ENCODE measurements at places on chromosomes 4 and X.

- no peak for DNase-seq
Measured at GRCh38 chrX:68751372-68751771, 77.4 kb upstream of the EFNB1 start.

DNA sequence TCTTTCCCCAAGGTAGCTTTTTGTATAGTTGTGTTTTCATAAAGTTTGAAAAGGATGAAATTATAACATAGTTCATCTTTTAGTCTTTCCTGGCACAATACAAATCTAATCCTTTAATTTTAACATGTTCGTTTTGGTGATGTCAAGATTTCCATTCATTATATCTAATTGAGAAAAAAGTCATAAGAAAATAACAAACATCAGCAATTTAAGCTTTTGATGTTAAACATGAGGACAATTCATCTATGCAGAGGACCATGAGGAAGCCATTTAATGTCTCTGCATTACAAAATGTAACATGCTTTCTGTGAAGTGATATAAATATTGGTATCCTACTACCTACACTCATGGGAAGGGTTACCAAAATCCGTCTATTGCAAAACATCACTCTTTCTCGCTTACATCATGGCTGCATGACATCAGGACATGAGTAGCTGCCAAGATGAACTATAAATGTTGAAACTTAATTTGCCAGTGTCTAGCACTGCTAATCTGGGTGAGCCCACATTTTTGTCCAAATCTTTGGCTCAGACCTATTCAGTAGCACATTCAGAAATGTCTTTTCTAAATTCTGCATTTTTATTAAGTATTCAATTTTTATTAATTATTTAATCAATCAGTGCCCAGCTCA, 9.5 kb downstream of the EPGN start:
- DNase-seq = no peak

DNA sequence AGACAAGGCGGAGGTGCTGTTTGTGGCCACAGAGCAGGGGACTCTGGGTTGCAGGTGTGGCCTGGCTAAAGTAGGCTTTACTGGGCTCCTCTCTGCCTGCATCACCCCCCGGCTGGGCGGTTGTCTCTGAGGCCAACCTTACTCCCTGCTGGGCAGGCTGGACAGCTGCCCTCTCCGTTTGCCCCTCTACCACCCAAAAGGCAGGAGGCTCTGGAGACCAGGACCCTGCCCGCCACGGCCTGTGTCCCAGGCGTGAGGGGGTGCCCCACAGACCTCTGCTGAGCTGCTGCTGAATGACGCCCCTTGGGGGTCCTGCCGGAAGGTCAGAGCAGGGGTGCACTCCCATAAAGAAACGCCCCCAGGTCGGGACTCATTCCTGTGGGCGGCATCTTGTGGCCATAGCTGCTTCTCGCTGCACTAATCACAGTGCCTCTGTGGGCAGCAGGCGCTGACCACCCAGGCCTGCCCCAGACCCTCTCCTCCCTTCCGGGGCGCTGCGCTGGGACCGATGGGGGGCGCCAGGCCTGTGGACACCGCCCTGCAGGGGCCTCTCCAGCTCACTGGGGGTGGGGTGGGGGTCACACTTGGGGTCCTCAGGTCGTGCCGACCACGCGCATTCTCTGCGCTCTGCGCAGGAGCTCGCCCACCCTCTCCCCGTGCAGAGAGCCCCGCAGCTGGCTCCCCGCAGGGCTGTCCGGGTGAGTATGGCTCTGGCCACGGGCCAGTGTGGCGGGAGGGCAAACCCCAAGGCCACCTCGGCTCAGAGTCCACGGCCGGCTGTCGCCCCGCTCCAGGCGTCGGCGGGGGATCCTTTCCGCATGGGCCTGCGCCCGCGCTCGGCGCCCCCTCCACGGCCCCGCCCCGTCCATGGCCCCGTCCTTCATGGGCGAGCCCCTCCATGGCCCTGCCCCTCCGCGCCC, 920 bp downstream of the HTT-AS start:
- no peak for DNase-seq

- no peak for DNase-seq
Measured at GRCh38 chr4:80424225-80424581, 88.7 kb downstream of the CFAP299 start.

- no peak for DNase-seq
Measured at GRCh38 chr4:118757761-118758251, 72.6 kb downstream of the METTL14 start.

DNA sequence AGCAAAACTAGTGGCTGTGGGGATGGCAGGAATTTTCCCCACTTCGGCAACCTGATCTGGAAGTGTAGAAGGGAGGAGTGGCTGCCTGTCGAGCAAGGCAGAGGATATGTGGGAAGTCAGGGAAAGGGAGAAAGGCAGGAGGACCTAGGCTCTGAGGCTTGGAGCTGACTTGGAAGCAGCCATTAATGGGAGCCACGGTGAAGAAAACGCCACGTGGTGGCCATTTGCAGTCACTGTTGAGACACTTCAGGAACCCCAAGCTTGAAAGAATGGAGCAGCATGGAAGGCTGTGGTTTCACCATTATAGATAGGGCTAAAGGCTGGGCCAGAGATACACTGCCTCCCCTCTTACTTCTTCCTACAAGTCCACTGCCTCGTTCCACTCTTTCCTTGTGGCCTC, 41.8 kb upstream of the MAML3 start:
- no peak for DNase-seq

- no peak for DNase-seq
Measured at GRCh38 chrX:145623453-145623852, 194.2 kb upstream of the SLITRK2 start.

GRCh38 chrX:54182864-54183613, at the start of gene FAM120C:
Gene FAM120C, minus strand, starts transcription at chrX:54183254. Its CDS starts 56 bp downstream, at chrX:54183198.
- peak; percentile 23 for DNase-seq

GRCh38 chr4:24890561-24891126, 22.2 kb downstream of the CCDC149 start:
- DNase-seq = no peak

GRCh38 chrX:3712051-3712869, 1.2 kb downstream of the PRKX start:
- no peak for DNase-seq

GRCh38 chrX:123994730-123995129, 33.2 kb downstream of the STAG2 start:
- no peak for DNase-seq

DNA sequence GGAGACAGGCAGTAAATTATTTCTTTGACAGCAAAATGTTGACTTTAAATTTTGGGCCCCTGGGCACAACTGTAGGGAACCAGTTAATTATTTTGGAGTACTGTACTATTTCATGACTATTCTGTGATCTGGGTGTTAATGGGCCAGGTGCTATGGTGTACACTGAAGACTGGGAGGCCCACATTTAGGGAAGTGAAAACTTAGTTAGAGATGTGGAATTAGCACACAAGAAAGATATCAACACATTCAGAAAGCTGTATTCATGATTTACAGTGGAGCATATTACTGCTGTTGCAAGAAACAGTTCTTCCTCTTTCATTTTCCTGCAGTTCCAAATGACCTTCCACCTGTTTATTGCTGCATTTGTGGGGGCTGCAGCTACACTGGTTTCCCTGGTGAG, 12.4 kb downstream of the PLP1 start:
- no peak for DNase-seq
